ENCODE measurements at places on chromosomes 6 and 20.

DNA sequence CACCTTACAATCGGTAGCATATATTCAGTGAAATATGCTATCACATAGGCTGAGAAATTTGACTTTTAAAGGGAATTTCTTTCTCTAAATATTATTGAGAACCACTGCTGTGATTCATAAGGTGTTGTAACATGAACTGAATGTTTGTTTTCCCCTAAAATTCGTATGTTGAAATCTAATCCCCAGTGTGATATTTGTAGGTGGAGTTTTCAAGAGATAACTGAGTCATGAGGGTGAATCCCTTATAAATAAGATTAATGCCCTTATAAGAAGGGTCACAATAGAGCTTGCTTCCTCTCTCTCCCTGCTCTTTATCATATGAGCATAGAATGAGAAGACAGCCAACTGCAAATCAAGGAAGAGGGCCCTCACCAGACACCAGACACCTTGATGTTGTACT, 64.8 kb downstream of the LMBRD1 start:
- no peak for DNase-seq

DNA sequence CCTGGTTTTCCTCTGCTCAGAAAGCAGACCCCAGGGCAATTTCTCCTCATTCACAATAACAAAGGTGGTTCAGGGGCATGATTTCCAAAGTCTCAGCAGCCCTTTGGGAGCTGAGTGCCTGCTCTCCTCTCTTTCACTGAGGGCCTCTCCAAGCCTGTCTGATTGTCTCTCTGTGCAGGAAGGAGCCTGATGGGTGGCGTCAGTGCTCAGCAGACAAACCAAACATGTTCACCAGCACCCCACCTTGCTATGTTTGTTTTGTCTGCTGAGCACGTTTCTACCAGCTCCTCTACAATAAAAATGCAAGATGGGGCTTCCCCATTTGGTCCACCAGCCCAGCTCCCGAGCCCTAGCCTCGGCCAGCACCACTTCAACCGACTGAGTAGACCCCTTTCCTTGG, 25.4 kb upstream of the TCP11 start:
- no peak for DNase-seq

DNA sequence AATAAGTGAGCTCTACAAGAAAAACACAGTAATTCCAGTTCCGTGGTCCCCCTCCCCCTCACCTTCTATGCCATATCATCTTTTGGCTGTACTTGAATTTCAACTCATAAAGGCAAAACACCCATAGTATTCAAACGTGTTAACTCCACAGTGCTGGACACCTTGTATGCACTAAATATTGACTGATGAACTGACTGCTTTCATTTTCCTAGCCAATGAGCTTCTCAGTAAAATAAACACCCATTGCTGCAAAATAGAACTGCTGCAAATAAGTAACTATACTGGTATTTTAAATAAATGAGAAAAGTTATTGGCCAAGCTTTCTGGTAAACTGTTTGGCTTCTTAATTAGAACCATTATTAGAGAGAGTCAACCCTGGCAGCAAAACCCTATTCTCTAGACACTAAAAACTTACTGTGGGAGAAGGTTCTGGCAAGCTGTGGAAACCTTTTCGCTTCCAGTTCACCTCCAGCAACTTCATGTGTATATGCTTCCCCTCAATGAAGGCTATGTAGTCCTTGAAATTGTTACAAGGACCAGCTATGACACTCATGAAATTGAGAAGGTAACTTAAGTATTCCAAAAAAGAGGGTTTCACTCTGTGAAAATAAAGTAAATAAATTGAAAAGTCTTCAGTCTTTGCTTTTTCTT, 86.0 kb downstream of the MBOAT1 start:
- DNase-seq, result no peak

GRCh38 chr6:111162504-111162903, 75.2 kb downstream of the SLC16A10 start:
- no peak for DNase-seq

- no peak for DNase-seq
Measured at GRCh38 chr6:94357381-94357980, 938.1 kb upstream of the EPHA7 start.

DNA sequence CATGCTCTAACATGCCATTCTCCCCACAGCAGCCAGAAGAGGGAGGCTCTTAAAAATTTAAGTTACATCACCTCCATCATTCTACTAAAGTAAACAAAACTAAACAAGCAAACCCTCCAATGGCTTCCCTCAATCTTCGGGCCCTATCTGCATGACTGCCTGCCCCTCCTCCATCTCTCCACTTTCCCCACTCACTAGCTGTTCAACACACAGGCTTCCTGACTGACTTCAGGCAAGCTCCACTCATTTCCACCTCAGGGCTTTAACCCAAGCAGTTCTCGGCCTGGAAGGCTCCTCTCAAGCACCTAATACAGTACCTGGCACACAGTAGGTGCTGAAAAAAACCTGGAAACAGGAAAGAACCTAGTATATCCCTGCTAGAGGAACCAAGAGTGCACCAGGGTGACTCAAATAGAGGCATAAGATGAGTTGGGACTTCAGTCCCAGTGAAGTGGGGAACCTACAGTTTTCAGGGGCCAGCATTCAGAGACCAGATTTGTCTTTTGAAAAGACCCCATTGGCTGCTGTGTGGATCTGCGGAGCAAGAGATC, 2.8 kb downstream of the AHCY start:
- no peak for DNase-seq

DNA sequence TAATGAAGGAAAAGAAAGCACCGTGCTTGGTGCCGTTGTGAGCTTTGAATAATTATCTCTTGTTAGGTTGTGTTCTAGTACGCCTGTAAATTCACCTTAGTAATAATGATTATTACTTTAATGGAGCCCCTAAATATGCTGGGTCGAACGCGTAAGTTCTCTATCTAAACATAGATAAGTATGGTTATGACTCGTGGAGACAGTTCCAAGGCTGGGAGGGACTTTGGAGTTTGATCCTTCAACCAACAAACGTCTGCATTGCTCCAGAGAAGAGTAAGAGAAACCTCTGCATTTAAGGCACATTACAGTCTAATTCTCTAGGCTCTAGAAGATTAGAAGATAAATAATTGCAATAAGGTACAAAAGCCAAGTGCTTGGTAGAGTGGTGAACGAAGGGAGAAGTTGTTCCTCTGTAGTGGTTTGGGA, 514 bp downstream of the ACOT13 start:
- peak; percentile 23 for DNase-seq

DNA sequence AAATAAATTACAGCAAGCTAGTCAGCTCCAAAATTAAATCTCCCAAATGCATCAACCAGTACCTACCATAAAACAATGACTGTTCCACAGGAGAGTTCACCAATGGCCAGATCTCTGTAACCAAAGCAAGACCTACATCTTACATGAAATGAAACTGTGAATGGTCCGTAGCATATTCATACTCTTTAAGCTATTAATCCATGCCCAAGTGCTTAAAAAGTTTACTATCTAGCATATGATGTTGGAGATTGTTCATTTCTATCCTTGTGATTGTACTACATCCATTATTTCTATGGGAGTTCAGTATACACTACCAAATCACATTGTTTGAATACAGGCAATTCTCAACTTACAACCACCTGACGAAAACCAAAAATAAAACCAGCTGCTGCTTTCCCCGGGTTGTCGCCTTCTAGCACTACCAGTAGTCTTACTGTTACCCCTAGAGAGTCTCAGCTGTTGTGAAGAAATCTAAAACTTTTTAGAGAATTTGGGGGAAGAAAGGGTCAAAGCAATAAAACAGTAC, 38.0 kb downstream of the HIVEP2 start:
- no peak for DNase-seq

DNA sequence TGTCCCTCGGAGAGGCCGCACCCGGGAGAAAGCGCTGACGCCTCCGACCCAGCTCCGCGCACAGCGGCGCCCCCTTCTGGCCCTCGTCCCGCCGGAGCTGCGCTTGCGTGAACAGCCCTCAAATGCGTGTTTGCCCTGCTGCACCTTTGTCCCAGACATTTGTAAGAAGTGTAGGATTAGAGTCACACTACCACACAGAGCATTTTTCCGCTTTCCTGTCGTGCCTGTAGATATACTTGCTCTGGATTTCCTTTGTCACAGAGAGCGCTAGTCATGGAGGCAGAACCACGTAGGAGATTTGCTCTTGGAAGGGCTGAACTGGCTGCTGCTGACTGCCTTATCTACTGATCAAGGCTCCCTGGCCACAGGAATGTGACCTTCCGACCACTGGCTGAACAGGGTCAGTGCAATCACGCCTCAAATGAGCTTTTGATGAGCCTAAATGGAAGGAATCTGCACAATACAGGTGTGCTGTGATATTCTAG, 62.3 kb downstream of the PAX1 start:
- DNase-seq, result no peak

DNA sequence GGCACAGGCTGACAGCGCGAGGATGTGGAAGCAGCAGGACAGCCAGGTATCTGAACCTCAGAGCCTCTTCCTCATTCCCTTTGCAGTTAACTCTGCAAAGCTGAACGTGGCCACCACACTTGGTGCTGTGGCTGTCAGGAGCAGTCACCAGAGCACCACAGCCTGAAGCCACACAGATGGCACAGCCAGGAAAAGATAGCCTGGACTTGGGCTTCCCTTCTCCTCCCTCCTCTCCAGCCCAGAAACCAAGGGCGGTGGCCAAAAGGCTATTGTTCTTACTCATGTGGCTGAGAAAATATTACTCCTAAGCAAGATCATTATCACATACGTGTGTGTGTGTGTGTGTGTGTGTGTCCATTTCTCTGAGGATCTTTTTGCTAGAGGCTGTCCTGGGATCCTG, 39.8 kb downstream of the CD164 start:
- no peak for DNase-seq

DNA sequence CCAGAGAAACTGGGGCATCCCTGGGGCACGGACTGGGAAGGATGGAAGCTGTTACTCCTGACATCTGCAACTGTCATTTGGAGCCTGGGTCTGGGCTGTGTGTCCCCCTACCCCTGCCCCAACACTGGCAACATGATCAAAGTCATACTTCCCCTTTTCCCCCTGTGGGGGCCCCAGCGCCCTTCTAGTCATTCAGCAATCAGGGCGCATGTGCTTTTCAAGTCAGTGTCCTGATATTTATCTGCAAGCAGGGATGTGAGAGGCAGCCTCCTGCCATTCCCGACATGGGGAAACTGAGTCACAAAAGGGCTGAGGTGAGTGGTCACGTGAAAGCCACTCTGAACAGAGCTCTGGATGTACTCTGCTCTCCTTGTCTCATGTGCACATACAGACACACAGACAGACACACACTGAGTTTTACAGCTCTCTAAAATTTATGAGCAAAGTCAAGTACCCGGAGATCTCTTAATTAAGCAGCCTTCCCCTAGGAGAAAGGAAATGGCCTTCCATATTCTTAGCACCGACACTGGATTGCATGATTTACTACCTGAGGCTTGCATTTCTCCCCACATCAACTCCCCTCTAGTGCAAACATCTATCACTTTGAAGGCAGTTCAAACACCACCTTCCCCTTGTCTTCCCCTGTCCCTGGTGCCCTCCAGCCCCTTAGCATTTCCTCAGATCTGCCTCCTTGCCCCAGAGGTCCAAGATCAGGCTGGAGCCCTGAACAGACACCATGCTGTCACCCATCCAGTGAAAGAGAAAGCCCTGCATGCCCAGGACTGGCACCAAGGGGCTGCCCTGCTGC, 170.7 kb downstream of the CDC5L start:
- no peak for DNase-seq
